ENCODE measurements at places on chromosomes 12 and 14.

- no peak for DNase-seq
These were observed 486.2 kb downstream of the RAD51B start for GRCh38 chr14:68305738-68306137.

DNA sequence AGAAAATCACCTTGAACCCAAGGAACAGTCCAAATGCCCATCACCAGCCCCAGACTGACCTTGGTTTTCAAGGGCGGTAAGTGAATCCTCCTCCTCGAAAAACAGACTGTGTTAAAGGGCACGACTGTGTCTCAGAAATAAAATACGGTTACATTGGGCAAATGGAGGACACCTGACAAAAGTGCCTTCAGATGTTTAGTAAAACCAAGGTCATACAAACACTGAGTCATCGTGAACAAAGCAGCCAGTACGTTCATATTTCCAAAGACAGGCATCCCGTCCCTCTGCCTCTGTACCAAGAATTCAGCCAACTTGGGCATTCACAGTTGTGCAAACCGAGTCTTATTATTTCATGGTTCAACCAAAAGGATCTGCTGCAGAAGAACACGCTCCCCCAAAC lies 25.9 kb downstream of the FOXN3 start:
- DNase-seq, result peak; percentile 30

GRCh38 chr14:103961928-103962578 lies 19.7 kb upstream of the RD3L start:
- DNase-seq, result no peak

DNA sequence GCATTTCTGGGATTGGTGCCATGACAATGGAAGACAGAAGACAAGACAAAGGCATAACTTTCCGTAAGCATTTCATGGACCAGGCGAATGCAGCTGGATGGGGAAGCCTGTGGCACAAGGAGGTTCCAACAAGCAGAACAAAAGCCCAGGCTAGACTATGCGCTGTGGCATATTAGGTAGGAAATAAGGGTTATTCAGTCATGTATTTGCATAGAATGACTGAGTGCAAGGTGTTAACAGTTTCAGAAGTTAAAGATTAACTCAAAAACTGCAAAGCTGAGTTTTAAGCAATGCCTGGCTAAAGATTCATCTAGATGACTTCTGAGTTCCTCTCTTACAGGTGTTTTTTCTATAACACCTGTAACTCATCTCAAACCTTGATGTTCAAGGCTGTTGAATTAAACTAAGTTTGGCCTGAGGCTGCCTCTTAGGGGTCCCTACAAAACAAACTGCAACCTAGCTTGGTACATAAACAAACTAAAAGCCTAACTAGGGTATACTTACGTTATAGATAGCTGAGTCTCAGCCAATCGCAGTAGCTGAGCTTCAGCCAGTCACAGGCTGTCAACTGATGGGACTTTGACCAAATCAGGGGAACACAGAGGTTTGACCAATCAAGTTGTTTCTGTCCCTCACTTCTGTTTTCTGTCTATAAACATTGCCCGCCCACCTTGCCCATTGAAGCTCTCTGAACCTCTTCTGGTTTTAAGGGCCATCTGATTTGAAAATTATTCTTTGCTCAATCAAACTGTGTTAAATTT lies 52.2 kb upstream of the PLBD1 start:
- no peak for DNase-seq

DNA sequence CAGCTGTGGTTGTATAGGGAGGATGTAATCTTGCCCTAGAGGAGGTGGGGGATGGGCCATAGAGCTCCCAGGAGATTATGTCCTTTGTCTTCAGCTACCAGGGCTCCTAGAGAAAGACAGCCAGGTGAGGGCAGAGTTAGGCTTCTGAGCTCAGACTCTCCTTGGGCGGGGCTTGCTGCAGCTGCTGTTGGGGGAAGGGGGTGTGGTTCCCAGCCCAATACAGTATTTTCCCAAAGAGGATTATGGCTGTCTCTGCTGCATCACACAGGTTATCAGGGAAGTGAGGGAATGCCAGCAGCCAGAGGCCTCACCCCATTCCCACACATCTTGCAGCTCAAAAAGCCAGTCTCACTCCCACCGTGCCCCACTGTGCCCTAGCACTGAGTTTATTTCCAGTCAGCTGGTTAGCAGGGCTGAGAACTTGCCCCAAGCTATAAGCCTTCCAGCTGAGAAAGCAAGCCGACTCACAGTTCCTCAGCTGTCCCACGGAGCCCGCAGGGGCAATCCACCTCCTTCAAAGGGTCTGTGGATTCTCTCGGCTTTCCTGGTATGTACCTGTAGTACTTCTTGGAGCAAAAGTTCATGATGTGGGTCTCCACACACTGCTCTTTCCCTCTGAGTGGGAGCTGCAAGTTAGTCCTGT lies 217.3 kb upstream of the CPNE8 start:
- no peak for DNase-seq

DNA sequence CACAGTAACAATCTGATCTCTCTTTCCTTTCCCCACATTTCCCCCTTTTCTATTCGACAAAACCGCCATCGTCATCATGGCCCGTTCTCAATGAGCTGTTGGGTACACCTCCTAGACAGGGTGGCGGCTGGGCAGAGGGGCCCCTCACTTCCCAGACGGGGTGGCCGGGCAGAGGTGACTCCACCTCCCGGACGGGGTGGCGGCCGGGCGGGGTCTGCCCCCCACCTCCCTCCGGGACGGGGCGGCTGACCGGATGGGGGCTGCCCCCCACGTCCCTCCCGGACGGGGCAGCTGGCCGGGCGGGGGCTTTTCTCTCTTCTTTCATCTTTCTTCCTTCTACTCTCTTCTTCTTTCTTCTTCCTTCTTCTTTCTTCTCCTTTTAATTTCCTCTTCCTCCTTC lies 1.3 kb upstream of the NUBPL start:
- no peak for DNase-seq

DNA sequence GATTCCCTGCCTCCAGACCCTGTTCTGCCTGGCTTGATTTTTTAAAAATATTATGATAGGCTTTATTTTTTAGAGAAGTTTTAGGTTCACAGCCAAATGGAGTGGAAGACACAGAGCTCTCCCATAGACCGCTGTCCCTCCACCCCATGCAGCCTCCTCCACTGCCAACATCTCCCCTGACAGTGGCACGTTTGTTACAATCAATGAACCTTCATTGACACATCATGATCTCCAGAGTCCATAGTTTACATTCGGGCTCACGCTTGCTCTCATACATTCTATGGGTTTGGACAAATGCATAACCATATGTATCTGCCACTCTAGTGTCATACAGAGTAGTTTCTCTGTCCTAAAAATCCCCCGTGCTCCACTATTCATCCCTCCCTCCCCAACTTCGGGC lies 15.9 kb upstream of the PPP1R13B start:
- no peak for DNase-seq

DNA sequence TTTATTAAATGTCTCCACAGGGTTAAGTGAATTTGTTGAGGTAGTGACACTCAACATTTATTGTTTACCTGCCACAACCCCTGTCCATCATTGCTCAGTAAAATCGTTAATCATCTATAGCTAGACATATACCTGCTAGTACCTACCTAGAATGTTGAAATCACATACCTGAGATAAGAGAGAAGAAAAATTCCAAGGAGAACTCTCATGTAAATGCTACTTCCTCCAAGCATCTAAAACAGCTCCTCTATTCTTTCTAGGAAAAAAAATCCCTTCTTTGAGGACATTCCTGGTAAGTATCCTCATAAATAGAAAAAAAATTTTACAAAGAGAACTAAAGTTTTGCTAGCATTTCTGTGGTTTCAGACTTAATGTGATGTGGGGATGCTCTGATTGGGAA lies 325.1 kb downstream of the DAD1 start:
- DNase-seq, result peak; percentile 19

DNA sequence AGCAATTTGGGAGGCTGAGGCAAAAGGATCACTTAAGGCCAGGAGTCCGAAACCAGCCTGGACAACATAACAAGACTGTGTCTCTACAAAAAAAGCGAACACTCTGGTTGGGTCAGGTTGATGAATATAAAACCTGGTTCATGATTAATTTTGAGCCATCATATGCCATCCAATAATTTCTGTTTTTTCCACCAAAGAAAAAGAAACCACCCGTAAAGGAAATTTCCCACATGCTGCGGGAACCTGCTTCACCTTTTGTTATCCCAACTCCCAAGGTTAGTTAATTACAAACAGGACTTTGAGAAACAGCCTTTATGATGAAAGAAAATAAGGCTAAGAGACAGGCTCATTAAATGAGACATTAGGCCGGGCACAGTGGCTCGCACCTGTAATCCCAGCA lies 24.1 kb upstream of the BICDL1 start:
- no peak for DNase-seq

DNA sequence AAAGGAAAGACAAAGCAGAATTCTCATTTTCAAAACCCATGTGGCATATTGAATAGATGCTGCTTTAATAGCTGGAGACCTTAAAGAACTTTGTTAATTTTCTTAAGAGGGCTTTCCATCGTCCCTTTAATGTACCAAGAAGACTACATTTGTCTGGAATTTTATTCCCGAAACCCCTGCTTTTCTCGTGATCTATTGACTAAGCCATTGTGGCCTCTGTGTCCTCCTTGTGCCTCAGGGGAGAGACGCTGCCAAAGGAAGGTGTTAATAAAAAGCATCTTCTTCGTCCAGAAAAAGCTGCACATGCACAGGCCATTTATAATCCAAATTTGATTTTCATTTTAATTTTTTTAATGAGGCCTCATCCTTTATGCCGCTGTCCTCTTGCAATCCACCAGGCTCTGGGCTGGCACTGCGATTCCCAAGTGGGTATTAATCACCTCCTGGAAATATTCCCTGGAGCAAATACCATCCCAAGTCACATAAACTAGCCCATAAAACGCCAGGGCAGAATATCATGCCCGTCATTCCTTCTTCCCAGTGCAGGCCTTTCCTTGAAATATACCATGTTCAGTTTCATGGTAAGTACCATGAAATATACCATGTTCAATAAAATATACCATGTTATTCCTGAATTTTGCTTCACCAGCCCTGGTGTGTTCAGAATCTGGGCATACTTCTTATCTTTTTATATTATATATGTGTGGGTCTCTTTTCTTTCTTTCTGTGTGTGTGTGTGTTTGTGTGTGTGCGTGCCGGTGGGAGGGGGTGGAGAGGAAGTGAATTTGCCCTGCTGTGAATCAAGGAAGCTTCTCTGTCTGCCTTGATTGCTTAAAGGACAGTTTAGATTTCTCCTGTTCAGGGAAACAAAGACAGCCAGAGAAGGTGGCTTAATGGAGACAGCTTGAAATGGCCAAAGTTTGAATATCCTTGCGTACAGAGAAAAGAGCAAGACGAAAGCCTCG lies 147.6 kb downstream of the PHETA1 start:
- DNase-seq, result no peak

DNA sequence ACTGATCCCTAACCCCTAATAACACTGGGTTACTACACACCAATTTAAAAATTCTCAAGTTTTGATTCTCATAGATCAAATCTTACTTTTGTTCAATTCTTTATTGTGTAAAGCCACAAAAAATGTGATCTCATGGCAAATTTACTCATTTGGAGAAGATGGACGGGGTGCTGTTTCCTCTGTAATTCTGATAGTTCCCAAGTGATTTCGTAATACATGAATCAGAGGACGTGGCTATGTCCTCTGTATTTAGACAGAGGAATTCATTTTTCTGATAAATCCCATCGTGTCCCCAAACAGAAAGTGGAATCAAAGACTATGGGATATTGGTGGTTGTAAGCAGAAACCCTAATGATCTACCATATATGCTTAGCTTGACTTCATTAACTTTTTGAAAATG lies 76.6 kb upstream of the GNG2 start:
- peak; percentile 39 for DNase-seq

DNA sequence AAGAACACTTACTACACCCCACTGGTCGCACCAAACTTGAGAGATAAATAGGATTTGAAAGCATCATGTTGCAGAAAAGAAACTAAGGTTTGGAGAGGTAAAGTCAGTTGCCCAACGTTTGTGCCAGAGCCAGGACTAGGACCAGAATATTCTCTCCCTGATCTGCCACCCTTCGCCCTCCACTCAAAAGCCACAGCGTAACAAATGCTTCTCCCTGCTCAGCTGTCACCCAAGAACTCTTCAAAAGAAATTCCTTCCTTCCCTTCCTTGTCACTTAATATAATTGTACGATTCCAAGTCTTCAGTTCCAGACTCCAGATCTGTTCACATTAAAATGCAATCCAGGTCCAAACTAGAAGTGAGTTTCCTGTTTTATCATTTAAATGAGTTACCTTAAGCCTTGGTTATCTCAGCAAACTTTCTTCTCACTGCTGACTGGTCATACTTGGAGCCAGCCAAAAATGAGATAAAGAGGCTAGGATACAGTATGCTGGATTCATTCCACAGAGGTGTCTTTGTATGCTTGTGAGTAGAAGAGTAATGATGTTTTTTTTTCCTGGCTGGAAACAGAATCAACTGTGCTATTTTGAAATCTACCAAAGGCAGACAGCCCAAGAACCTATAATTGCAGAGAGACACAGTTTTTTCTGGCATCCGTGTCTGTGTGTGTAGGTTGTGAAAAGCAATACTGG lies 12.8 kb upstream of the PPFIBP1 start:
- DNase-seq, result peak; percentile 91

DNA sequence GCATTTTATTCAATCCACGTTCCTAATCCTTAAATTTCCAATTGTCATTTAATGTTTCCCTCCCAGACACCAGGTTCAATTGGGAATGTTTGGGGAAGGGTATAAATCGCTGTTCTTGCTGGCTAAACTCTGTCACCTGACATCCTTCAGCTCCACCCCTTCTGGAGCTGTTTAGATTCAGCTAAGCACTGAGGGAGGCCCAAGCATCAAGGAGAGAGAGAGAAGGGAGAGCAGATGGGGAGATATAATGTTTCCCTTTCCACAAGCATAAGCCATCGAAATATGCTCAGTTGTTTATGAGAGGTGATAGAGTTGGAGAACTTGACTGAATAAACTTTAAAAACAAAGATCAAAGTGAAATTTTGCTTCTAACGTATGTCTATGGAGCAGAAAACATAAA lies 1.8 kb downstream of the ABCC9 start:
- no peak for DNase-seq

- no peak for DNase-seq
These were observed 59.9 kb downstream of the TRAFD1 start for GRCh38 chr12:112185093-112185923.

GRCh38 chr12:110012137-110012536 lies 12.9 kb downstream of the ANKRD13A start:
- DNase-seq, result no peak

Measured in astrocyte (in vitro differentiated cells and primary cell).